ENCODE measurements at places on chromosomes 16 and 17. TPM values are rescaled to one million over a fixed set of nuclear protein-coding genes. Genes with fewer than 3 reads are reported as not detected.

Gene KRT40
- not detected for total RNA-seq

DNA sequence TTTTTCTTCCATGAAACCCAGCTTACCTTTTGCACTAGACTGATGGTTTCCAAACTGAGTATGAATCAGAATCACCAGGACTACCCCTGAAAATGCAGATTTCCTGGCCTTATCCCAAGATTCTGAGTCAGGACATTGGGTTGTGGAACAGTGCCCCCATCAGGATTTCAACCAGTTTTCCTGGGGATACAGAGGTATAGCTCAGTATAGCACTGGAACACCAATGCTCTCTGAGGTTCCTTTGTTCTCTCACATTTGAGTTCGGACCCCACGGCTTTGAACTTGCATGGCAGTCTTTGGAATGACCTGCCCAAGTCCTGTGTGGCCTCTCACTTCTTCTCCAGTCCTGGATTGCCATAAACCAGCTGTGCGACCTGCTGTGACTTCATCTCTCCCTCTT lies 12.8 kb upstream of the CCL8 start:
- DNase-seq = peak; percentile 36

Gene SYNGR2
- 123 TPM for total RNA-seq

Gene PRSS36
- total RNA-seq = 0.59 TPM

GRCh38 chr16:27483624-27484023 lies 66.1 kb downstream of the GTF3C1 start:
- no peak for DNase-seq

GRCh38 chr16:19610200-19610599 lies 54.7 kb downstream of the VPS35L start:
- DNase-seq = no peak

DNA sequence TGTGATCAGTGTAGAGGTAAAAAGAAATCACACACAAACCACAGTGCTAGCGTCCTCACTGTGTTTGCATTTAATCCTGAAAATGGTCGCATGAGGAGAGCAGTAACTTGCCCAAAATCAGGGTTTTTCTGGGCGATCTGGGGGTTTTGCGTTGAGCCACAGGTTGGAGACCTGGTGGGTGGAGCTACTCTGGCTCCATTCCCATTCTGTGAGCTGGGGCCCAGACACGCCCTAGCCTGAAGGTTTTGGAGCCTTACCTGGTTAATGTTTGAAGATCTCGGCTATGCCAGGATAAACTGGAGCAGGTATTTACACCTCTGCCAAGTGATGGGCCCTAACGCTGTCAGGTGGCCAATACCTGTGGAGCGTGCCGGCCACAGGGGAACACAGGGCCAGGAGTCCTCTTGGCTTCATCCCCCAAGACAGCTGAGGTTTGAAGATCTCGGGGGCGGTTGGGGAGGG lies 48.4 kb downstream of the MPRIP start:
- DNase-seq = no peak

Gene KRT12
- total RNA-seq = not detected

Gene ABCC12
- not detected for total RNA-seq

Gene CBX2
- 8.2 TPM for total RNA-seq

- no peak for DNase-seq
Observed at GRCh38 chr16:66266436-66267291, 99.8 kb upstream of the CDH5 start.

GRCh38 chr17:57486882-57487301 lies 230.6 kb downstream of the MSI2 start:
- no peak for DNase-seq

- DNase-seq = peak; percentile 84
Observed at GRCh38 chr17:35345926-35346771, 27.3 kb downstream of the SLFN11 start.

Gene SLC38A8
- total RNA-seq = not detected

GRCh38 chr16:87469169-87469568 lies 23.7 kb downstream of the ZCCHC14 start:
- no peak for DNase-seq

Gene RAMP2
- not detected for total RNA-seq

Gene ALDH3A1
- total RNA-seq = not detected

- peak; percentile 67 for DNase-seq
Observed at GRCh38 chr16:88769617-88770460, 15.2 kb downstream of the PIEZO1 start.

DNA sequence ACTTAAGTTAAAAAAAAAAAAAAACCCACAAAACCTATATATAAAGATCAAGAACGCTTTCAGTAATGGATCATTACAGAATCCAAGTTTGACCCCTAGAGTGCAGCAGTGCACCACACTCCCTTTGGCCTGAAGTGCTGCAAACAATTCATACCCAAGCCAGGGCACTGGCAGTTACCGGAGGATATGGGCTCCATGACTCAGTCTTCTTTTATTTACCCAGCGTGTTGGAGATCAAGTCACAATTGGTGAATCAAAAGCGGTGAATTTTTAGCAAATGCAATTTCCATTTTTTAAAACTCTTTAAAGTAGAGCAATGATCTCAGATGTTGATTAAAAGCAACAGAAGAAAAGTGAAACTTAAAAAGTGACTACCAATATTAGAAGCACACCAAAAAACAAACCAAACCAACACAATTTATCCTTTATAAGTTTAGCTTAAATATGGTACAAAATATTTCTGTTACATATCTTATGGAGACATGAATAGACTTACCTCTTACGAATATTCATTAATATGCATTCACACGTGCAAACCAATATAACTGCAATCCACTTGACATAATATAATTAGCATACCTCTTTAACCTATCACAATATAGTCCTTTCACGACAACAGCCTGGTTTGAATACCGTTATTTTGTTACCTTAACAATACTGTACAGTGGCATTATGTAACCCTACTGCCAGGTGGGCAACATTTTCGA lies 46.3 kb downstream of the ZNF652 start:
- peak; percentile 93 for DNase-seq

GRCh38 chr16:21226749-21227148 lies 6.8 kb upstream of the ANKS4B start:
- no peak for DNase-seq

DNA sequence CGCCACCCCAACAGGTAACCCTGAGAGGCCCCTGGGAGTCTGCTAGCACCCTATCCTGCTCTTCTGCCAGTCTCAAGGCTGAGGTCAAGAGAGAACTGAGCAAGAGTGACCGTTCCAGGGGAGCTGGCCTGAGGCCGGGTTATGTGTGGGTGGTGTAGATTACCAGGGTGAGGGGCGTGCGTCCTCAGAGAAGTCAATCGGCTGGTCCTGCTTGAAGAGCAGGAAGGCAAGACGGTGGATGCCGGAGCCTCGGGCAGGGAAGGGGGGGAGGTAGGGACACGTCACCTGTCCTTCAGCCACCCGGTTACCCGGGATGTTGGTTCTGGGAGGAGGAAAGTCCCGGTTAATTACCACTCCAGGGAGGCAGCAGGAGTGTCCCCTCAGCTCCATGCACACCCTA lies 2.6 kb upstream of the TRIM65 start:
- no peak for DNase-seq

Gene TRIM16
- 15.2 TPM for total RNA-seq
